ENCODE measurements at places on chromosomes 6 and 20. TPM values are rescaled to one million over a fixed set of nuclear protein-coding genes. Genes with fewer than 3 reads are reported as not detected.

DNA sequence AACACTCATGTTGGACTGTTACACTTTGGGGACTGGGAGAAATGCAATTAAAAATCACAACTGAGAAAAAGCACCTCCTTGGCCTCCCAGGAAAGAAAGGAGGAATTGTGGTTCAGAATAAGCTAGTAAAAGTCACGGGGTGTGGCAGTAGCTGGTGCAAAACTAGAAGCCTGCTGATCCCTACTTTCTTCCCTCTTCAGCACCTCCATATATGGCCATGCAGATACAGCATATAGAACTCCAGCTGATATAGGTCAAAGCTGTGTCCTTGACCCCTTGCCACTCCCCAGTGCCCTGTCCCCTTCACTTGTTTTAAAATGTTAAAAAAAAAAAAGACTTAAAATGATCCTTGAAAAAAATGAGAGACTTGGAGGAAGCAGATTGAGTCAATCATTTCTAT lies 5.5 kb upstream of the FLRT3 start:
- no peak for DNase-seq

GRCh38 chr6:105318660-105319059 lies 84.2 kb downstream of the PREP start:
- no peak for DNase-seq

Gene TREM2
- not detected for total RNA-seq

DNA sequence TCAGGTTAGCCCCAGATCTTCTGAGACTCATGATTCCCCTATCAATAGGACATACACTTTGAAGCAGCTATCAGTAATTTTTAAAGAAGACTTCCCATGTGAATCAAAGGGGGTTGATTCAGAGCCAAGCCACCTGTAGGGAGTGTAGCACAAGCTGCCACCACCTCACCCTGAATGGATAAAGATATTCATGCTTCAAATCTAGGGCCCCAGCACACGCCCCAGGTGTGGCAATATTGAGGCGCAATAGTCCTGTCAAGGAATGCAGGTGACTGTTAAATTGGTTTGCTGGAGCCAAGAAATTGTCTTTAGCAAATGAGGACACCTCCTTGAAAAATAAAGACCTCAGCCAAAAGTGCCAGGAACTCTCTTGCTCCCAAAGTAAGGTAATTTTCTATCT lies 404.4 kb downstream of the MAFB start:
- DNase-seq: no peak

- DNase-seq: no peak
Measured at GRCh38 chr20:32215147-32215546, 7.5 kb downstream of the POFUT1 start.

DNA sequence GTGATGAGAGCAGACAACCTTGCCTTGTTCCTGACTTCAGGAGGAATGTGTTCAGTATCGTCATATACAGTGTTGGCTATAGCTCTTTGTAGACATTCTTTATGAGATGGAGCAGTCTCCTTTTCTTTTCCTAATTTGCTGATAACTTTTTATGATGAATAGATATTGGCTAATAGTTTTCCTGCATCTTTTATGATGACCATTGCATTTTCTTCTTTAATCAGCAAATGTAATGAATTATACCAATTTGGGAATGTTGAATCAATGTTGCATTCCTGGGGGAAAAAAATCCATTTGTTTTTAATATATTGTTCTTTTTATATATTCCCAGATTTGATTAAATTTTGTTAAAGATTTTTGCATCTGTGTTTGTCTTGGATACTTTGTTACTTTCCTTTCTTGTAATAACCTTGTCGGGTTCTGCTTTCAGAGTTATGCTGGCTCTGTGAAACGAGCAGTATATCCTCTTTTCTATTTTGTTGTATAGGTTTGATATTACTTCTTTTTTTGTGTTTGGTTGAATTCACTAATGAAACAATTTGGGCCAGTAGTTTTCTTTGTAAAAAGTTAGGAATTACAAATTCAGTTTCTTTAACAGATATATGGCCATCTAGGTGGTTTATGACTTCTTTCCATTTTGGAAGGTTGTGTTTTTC lies 23.9 kb downstream of the KDM1B start:
- DNase-seq: no peak

GRCh38 chr6:163191704-163192537 lies 222.6 kb upstream of the QKI start:
- no peak for DNase-seq

- no peak for DNase-seq
Measured at GRCh38 chr6:106452628-106453027, 92.1 kb downstream of the CRYBG1 start.

DNA sequence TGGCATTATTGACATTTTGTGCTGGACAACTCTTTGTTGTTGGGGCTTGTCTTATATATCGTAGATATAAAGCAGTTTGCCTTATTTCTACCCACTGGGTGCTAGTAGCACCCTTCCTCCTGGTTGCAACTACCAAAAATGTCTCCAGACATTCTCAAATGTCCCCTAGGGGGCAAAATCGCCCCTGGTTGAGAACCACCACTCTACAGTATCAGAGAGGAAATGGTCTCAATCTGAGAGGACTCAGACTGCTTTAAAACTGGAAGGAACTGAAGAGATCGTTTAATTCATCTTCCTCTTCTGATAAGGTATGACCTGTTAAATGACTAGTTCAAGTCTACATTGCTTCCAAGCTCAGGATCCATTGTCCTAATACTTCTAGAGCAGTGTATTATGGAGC lies 14.9 kb downstream of the SH3BGRL2 start:
- no peak for DNase-seq

Gene PLG
- not detected for total RNA-seq

DNA sequence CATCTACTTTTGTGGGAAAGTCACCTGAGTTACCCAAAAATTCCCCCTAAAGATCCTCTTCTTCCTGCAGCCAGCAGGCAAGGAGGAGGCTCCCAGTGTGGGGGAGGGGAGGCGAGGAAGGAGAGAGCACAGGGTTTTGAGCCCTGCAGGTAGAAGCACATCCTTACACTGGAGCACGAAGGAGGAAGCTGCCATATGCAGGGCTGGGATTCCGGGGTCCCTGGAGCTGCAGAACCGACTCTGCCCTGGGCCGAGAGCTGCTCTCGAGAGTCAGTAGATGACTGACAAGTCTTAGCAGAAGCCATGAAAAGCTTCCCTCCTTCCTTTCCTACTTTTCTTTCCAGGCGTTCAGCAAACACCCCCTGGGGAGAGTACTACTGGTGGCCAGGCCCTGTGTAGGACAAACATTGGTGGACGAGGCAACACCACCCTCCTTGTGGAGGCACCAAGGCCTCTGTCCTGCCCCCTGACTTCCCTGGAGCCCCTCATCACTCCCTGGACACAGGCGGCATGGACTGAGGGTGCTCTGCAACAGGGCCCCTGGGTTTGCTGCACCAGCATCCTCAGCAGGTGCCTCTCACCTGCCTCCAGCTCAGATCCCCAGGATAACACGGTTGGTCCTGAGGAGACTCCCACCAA lies 211.7 kb upstream of the CST7 start:
- no peak for DNase-seq

Gene BLOC1S5
- total RNA-seq: 44.1 TPM

DNA sequence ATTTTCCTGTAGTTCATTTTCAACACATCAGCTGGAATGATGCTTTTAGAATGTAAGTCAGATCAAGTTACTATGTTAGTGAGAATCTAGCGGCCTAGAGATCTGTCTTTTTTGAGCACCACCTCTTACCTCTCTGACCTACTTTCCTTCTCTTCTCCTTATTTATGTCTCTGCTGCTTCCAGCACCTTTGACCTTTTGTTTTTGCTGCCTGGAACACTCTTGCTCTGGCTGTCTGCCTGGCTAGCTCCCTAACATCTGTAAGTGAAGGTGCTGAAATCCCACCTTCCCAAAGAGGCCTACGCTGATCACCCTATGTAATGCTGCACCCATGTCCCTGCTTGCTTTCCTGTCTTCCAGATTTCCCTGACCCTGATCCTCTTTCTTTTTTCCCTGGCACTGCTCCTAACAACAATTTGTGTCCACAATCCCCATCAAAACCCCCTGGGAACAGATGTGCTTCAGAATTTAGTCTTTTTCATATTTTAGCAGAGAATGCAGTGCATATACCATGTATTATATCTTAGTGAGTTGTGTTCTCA lies 87.8 kb downstream of the RFPL4B start:
- no peak for DNase-seq

- no peak for DNase-seq
Measured at GRCh38 chr6:37168811-37169495, 999 bp upstream of the PIM1 start.

Gene OR2B6
- not detected for total RNA-seq

- DNase-seq: no peak
Measured at GRCh38 chr6:138526822-138527235, 27.5 kb upstream of the NHSL1 start.

DNA sequence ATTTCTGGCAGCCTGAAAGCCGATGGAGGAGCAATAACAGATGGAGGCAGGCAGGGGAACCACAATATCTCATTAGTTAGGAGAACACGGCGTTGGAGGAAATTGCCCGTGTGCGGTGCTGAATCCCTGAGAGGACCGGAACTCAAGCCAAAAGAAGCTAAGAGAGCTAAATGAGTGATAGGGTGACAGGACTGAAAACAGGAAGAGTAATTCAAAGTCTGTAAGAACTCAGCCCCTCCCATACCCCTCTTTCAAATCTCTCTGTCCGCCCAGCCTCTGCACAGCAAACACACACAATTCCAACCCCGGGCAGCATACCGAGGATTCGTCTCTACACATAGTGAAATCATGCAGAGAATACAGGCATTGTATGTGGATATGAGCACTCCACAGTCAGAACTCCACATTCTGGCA lies 2.6 kb upstream of the IPCEF1 start:
- DNase-seq: no peak

DNA sequence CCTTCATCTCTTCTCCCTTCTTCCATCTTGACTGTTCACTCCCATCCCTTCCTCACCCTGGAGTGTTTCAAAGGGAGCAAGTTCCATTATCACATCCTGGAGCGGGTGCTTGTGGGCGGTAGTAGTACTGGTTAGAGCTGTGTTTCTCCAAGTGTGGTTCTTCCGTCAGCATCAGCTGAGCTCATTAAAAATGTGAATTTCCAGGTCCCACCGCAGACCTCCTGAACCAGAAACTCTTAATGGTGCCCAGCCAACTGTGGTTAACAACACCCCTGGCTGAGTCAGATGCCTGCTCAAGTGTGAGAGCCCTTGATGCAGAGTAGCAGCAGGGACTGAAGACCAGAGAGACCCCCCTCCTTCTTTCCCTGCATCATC lies 24.4 kb downstream of the ANGPT4 start:
- no peak for DNase-seq

Gene PRL
- total RNA-seq: not detected

DNA sequence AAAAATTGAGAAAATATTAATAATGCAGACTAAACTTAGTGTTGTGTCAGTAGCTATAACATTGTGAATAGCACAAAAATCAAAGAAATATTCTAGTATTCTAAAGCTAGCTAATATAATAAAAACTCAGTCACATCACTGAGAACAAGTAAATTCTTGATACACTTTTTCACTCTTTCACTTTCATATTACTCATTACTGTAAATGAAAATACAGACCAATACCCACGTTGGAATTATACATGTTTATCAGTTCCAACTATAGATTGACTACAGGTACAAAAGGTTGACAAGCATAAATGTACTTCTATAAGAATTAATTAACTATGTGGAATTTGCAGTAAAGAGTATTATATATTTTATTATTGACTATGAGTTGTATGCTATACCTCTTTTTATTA lies 1043.4 kb upstream of the FLRT3 start:
- DNase-seq: no peak

DNA sequence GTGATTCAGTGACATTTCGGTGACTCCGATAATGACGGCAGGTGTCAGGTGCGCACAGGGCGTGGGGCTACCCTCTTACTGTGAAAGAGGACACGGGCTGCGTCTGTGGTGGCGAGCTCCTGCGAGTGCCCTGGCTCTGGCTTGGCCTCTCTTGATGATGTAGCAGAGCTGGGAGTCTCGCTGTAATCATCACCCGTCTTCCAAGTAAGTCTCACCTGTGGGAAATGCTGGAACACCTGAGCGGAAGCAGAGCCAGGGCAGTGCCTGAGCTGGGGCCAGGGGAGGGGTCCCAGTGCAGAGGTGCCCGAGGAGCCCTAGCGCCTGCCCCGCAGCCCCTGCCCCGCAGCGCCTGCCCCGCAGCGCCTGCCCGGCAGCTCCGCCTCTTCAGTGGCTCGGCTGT lies 4.8 kb downstream of the OSBPL2 start:
- DNase-seq: no peak

GRCh38 chr20:38748861-38749149 lies 545 bp downstream of the ACTR5 start:
- peak; percentile 23 for DNase-seq

Gene HTR1B
- not detected for total RNA-seq

Gene TBP
- 1.8 TPM for total RNA-seq

Measured in uterus (tissue), 4 donors.